Fibroblast of skin of left biceps (primary cell): ENCODE measurements at places on chromosomes 2 and 18.

DNA sequence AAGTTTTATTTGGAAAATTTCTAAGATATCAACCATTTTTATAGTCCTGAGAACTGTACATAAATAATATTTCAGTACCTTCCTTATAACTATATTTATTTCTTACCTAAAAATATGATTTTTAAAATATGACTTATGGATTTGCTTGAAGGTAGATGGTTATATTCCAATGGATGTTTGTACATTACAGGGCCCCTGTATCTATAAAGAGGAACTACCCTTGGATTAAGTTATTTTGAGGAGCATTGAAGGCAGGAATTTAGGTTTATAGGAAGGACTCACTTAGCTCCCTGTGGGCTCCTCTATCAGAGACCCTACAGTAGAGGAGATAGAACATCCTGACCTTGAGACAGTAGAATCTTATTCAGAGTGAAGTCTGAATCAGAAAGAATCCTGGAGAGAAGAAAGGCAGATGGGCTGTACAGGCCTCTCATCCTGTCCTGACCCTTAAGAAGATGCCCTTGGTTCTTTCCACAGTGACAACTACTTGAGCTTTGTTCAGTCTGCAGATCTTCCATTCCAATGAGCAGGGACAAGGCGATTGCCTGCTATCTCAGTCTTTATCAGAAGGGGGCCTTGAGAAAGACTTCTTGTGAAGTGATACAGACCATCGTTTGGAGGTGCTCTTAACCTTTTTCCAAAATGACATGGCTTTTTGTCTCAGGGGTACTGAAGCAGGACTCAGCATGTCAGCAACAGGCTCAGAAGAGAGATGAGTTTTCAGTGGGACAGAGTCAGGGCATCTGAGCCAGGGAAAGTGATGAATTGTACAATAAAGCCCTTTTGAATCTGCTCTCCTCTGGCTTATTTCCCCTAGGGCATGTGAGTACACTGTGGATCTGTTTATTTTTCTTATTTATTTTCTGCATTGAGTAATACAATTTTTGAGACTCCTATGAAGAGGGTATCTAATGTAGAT is 20.9 kb downstream of the OXER1 start:
- no peak for DNase-seq

DNA sequence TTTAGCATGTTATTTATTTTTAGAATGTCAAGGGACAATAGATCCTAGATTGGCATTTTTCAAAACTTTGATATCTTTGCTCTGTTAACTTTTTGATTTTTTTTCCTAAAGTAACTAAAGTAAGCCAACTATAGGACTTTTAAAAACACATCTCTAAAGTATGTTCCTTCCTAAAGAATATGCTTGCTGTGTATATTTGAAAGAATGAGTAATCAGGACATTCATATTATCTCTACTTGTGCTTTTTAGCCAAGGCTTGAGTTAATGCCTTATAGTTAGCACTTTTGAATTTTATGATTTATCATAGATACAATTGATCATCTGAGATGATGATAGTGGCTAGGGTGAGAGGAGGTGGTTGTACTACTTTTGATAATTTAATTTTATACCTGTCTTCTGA is 93.6 kb downstream of the BABAM2 start:
- no peak for DNase-seq

DNA sequence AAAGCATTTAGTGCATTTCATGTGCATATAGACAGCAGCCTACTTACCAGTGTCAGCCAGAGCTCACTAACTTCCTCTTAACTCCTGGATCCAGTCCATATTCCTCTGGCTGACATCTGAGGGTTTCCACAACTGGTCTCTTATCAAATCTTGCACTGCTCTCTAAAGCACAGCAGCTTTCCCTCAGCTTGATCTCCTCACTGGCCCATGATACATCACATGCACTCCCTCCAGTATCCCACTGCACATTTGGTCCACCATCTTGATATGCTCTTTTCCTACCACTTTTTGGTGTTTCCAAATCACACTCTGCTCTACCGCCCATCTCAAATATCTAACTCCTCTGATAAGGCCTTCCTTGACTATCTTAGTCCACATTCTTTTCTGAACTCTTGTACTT is 105.0 kb upstream of the ZFP36L2 start:
- DNase-seq, result no peak

DNA sequence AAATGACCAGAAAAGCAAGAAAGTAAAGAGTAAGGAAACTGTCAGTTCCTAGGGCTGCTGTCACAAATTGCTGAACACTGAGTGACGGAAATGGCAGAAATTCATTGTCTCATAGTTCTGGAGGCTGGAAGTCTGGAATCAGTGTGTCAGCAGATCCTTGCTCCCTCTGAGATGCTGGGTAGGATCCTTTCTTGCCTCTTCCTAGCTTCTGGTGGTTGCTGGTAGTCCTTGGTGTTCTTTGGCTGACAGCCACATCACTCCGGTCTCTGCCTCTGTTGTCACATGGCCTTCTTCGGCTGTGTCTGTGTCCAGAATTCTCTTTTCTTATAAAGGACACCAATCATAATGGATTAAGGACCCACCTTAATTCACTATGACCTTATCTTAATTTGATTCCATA is 21.9 kb downstream of the PLEKHB2 start:
- no peak for DNase-seq

DNA sequence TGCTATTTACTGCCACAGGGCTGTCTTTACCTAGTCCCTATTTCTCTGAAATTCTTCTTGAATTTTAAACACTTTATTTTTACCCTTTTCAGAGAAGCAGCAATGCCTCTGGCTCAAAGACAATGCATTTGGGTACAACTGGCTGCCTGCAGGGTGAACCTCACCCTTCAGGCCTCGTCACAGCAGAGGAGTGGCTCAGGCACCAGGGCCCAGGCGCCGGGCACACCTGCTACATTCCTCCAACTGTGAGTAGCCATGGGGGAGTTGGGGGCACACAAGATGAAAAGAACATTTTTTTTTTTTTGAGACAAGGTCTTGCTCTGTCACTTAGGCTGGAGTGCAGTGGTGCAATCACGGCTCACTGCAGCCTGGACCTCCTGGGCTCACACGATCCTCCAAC is 74.9 kb upstream of the KCNE4 start:
- no peak for DNase-seq

DNA sequence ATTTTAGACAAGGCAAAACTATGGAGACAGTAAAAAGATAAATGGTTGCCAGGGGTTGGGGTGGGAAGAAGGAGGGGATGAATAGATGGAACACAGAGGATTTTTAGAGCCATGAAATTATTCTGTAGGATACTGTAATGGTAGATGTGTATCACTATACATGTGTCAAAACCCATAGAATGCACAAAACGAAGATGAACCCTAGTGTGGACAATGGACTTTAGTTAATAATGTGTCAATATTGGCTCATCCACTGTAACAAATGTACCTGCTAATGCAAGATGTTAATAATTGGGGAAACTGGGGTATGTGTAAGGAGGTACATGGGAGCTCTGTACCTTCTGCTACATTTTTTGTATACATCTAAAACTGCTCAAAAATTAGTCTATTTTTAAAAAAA is 1.8 kb upstream of the CD302 start:
- no peak for DNase-seq

DNA sequence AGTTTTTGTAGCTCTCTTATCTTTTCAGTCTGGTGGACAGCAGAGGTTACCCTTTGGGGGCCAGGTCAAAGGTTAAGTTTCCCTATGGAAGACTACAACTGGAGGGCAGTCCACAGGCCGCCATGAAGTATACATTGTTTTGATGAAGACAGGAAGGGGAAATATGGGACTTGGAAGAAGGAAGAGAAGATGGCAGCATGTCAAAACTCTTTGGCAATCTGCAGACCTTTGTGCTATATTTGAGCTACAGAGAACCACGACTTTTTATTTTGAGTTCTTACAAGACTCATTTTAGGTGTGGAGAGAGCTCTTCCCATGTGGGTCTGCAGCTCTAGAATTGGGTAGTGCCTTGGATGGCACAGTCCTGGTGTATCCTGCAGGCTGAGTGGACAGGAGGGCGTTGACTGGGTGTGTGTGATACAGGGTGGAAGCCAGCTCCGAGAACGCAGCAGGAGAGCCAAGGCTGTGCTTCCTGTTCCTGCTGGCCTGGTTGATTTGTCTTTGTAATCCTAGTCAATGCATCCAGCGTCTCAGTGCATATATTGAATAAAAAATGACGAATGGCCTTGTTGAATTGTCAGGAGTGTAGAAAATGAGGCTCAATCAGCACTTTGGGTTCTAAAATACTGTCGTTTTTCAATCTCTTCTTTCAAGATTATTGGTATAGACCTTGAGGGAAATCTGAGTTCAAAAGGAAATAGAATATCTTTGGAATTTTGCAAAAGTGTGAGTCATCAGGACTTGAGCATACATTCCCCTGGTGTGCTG is 11.5 kb downstream of the ITGA6 start:
- DNase-seq, result no peak

DNA sequence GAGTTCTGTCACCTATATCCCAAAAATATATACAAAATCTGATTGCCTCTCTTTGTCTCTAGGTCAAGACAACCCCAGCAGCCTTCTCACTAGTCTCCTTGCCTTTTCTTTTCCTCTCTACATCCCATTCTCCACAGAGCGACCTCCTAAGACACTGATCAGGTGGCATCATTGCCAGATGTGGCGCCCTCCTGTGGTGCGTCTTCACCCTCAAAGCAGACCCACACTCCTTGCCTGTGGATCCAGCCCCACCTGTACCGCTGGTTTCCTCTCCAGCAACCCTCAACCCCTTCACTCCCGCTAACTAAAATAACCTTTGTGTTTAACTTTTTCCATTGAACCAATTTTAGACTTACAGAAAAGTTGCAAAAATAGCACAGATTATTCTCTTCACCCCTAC is 273.3 kb downstream of the GLI2 start:
- no peak for DNase-seq
